Skin of body (tissue), 3 donors: ENCODE measurements at places on chromosomes 1 and 21. TPM values are rescaled to one million over a fixed set of nuclear protein-coding genes. Genes with fewer than 3 reads are reported as not detected.

GRCh38 chr1:173414539-173415226 is 62.5 kb upstream of the PRDX6 start:
- no peak for DNase-seq

The DISP3 gene
- total RNA-seq = 0.30 TPM

DNA sequence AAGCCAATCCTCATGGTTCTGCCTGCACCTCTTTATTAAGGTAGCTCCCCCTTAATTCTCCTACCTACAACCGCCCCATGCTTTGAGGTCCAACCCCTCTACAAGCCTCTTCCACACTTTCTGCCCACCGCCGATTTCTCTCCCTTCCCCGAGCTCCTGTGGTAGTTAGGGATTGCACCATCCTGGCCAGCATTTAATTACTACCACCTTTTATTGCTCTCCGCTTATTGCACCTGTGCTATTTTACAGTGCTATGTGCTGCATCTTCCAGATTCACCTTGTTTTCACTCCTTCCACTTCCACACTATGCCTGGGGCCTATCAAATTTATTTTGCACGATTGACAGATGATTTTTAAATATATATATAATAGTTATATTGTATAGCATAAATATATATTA is 29.3 kb upstream of the DNAJC11 start:
- no peak for DNase-seq

GRCh38 chr1:219788091-219788490 is 140.3 kb downstream of the SLC30A10 start:
- DNase-seq = no peak
